Kidney epithelial cell (primary cell): ENCODE measurements at places on chromosomes 16 and 17. TPM values are rescaled to one million over a fixed set of nuclear protein-coding genes. Genes with fewer than 3 reads are reported as not detected.

Gene ALOXE3
- total RNA-seq, result 0.75 and 2.5 TPM in 2 replicates

Gene HS3ST3B1
- 25.1 and 25.2 TPM in 2 replicates for total RNA-seq

GRCh38 chr16:31183432-31184428 lies 3.8 kb downstream of the FUS start:
- no peak for DNase-seq

DNA sequence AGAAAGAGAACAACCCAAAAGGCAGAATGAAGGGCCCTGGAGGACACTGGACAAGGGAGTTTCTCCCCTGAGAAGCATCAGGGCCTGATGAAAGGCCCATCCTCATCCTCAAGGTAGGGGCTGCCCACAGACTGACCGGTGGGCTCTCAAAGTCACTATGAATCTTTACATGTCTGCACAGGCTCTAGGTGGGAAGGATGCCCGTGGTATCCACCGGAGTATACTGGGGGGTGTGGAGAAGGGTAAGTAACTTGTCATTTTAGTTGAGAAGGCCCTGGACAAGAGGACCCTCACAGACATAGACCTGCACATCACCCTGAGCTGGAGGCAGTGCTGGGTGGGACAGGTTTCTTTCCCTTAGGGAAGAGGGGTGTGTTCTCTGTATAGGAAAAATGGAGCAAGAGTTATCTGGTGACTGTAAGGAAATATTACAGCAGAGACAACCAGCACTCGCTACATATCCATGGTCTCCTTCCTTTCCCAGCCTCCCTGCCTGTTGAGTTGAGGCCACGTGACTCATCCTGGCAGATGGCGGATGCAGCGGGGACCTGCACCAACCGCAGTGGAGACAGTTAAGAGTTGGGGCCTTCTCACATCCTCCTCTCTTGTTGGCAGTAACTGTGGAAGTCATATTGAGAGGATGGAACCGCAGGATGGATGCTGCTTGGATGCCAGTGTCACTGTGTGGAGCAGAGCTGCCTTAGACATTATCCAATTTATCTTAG lies 45.6 kb upstream of the KCNJ12 start:
- DNase-seq, result no peak

DNA sequence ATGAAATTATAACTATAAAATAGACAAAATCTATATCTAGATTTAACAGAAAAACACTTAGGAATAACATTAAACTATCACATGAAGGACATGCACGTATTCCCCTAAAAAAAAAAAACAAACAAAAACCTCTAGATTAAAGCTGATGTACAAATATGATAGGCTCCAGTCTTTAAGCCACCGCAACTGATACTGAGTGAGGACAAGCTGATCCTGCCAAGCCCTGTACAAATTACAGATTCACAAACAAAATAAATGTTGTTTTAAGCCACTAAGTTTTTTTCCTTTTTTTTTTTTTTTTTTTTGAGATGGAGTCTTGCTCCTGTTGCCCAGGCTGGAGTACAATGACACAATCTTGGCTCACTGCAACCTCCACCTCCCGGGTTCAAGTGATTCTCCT lies 35.3 kb downstream of the SMURF2 start:
- DNase-seq, result no peak
